ENCODE measurements at places on chromosomes 12 and 14.

GRCh38 chr12:49097381-49097780 lies 2.8 kb upstream of the DHH start:
- DNase-seq: no peak

GRCh38 chr14:54209511-54210250 lies 187.1 kb upstream of the CDKN3 start:
- no peak for DNase-seq

GRCh38 chr14:38593476-38593875 lies 337.6 kb upstream of the CLEC14A start:
- DNase-seq: no peak

DNA sequence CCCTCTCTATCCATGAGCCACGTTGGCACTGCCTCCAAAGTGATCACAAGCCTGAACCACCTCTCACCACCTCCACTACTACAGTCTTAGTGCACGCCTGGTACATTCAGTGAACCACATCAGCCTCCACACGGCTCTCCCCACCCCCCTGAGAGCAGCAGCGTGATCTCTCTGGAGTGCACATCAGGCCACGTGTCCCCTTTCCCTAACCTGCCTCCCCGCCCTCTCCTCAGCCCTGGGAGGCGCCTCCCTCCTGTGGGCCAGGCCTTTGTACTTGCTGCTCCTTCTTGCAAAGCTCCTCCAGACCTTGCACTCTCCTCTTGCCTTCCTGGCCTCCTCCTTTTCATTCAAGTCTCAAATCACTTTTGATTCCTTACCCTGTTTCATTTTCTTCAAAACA lies 49.8 kb downstream of the SLC6A12 start:
- DNase-seq: no peak

GRCh38 chr12:113135178-113136127 lies at the start of gene RASAL1:
RASAL1 (minus strand) TSS chr12:113135761; CDS start chr12:113135462, 299 bp downstream.
- peak; percentile 79 for DNase-seq

DNA sequence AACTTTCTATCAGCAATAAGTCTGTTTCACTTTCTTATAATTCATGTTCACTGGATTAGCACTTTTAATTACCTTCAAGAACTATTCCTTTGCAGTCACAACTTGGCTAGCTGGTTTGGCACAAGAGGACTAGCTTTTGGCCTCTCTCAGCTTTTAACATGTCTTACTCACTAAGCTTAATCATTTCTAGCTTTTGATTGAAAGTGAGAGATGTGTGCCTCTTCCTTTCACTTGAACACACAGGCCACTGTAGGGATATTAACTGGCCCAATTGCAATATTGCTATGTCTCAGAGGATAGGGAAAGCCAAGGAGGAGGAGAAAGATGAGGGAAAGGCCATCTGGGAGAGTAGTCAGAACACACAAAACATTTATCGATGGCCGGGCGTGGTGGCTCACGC lies 92.7 kb downstream of the PRICKLE1 start:
- DNase-seq: no peak

- no peak for DNase-seq
Measured at GRCh38 chr12:82057770-82058169, 298.6 kb upstream of the PPFIA2 start.

DNA sequence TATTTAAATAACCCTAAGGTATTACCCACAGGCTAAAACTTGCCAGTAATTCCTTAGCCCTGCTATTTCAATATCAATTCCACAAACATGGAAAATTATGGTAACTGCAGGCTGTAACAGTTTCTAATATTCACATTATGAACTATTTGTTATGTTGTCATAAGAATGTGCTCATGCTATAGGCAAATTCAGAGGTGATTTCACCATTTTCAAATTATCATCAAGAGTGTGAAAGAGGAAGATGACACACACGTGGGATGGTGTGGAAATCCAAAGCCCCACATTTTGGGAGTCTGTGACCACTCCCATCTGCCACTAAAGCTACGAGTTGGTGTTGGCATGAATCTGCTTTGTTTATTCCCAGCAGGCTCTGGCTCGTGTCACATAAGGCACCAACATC lies 5.9 kb upstream of the MYO1A start:
- DNase-seq: no peak

DNA sequence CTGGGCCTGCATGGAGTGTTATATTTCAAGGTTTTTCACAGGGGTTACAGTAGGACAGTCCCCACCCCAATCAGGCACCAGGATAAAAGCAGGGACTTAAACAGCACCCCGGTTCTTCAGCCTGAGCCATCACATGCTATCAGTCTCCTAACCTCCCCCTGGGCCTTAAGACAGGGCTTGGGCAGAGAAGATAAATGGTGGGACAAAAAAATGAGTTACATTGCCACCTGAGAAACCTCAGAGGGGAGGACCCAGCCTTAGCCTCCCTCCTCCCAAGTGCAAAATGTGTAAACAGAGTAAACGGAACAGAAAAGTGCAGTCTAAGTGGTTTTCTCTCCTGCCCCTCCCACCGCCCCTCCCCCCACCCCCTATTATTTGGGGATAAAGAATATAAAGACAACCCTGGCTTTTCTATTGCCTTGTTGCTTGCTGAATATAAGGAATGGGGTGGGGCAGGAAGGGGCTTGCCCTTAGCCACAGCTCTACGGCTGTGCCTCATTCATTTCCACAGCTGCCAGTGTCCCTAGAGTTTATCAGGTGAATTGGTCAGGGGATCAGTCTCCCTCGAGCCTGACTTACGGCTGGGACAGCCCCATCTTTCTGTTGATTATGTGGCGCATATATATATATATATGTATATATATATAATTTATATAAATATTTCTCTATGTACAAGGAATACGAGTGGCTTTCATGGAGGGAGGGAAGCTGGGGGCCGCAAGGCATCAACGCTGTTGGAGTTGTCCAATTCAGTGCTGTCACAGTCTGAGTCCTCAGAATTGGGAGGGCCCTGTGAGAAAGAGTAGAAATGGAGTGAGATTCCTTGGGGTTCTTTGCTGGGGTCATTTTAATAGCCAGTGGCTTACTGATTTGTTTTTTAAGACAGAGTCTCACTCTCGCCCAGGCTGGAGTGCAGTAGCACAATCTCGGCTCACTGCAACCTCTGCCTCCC lies 18.5 kb downstream of the MAP3K12 start:
- DNase-seq: no peak

DNA sequence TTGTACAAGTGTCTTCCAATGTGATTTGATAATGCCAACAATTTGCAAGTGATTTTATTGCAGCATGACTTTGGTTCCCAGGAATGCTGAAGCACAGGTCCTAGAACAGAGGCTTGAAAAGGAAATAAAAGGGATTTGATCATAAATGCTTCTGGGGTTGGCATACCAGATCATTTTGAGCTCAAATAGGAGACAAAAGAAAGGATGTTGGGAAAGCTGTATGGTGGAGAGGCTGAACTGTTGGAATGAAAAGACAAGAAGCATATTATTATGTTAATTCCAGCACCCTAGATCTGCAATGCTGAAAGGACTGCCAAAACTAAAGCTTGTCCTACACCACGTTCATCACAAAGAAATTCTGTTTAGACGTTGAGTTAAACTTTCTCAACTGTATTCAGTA lies 143.1 kb downstream of the BICD1 start:
- DNase-seq: no peak

DNA sequence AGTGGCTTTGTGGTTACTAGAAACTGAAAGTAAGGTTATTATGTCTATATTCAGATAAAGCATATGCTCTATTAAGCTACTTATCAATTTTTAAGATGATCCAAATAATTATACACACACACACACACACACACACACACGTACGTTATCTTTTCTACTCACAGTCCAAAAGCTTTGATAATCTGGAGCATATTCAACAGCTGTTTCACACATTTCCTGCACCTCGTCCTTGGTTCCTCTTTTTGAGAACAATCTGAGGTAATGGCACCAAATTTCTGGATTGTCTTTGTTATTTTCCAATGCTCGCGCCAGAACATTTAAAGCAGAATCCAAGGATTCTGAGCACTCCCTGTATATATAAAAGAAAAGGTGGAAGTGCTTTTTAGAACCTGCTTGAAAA lies 37.5 kb downstream of the ZFC3H1 start:
- DNase-seq: no peak

- no peak for DNase-seq
Measured at GRCh38 chr12:89980236-89980635, 271.6 kb upstream of the ATP2B1 start.

DNA sequence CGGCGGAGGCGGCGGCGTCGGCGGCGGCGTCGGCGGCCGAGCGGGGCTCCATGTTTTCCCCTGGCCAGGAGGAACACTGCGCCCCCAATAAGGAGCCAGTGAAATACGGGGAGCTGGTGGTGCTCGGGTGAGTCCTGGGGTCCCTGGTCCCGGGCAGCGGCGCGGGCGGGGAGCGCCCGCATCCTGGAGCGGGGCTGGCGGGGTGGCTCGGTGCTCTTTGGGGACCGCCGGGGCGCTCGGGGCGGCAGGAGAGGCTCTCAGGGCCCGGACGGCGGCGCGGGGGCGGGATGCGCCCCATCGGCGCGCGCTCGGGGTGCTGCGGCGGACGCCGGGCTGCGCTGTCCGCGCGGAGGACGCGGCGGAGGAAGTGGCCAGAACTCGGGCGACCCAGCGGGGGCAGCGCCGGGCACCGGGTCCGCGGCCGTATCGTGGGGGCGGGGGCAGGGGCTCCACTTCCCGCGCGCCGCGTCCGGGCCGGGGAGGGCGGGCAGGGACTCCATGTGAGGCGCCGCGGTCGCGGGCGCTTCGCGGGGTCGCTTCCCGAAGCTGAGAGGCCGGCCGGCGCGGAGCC lies 485 bp downstream of the PELI2 start:
- no peak for DNase-seq

DNA sequence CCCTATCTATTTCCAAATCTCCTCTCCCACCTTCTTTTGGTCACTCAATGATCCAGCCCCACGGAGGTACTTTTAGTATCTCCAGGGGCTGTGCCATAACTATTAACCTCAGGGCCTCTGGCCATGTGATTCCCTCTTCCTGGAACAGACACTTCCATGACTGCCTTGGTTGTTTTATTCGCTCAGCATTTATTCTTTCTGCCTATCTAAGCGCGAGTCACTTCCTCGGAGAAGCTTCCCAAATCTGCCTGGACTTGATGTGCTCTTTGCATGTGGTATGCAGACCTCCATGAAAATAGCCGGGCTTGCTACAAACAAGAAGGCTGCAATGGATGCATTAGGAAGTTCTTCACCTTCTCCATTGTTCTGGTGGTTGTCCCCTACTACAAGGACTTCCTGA lies 939.0 kb upstream of the TMEM132C start:
- no peak for DNase-seq

DNA sequence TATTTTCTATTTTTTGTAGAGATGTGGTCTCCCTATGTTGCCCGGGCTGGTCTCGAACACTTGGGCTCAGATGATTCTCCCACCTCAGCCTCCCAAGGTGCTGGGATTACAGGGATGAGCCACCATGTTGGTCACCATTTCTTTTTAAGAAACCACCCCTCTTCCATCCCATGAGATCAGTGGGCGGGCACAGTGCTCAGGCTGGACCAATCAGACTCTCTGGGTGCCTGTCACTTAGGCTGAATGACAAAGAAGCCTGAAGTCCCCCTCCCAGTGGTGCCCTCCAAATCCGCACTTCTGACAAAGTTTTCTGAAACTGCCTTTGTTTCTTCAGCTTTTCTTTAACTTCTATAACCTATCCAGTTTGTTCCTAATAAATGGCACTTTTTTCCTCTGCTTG lies 48.2 kb downstream of the CALM1 start:
- DNase-seq: no peak

DNA sequence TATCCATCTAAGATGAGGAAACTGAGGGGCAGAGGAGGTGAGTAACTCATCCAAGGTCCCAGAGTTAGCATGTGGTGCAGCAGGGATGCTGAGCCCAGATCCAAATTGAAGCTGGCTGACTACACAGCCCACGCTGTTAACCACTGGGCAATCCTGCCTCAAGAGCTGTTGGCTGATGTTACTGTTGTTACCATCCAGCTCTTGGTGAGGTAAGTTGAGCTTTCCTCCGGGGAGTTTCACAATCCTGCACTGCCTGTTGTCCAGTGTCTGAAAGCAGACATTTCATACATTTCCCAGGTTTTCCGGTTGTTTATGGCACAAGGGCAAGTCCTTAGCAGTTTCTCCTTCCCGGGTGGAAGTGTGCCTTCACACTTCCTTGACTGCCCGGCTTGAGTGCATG lies 14.5 kb downstream of the CYP46A1 start:
- no peak for DNase-seq

GRCh38 chr12:77767756-77768343 lies 62.8 kb upstream of the NAV3 start:
- no peak for DNase-seq

All from stimulated activated CD4-positive, alpha-beta T cell treated with anti-CD3 and anti-CD28 coated beads, Interleukin-15, amount 100 ng/mL, for 1 hour (primary cell).